NCI-H460 (cell line): ENCODE measurements at places on chromosomes 6 and 20. TPM values are rescaled to one million over a fixed set of nuclear protein-coding genes. Genes with fewer than 3 reads are reported as not detected.

The PACRG gene
- total RNA-seq: 0.15 TPM in 1 of 2 replicates, not detected in the other

- DNase-seq: no peak
Measured at GRCh38 chr20:32019156-32019510, 8.9 kb downstream of the CCM2L start.

DNA sequence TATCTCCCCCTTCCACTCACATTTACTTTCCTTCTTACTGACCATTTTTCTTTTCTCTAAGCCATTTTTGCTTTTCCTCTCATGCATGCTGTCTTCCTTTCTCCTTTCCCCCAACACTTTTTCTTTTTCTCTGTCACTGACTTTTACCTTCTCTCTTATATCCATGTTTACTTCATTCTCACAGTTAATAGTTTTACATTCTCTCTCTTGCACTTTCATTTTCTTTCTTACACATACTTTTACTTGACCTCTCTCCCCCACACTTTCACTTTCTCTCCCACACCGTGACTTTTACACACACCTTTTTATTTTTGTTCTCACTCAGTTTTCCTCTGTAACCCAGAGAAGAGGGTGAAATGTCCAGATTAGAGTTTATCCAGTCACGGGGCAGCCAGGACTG, 636.3 kb downstream of the PTPRT start:
- no peak for DNase-seq

DNA sequence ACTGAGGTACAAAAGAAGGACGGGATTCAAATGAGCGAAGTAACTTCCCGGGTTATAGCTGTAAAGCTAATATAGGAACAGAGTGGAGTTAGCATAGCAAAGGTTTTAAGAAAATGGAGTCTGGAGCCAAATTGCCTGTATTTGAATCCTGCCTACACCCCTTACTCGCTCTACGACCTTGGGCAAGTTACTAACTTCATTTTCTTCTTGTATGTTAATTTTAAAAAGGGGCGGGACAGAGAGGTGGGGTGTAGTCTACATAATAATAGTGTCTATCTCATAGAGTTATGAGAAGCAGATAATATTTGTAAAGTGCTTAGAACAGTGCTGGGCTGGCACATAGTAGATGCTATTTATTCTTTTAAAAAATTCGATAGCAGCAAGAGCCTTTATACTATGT, 705 bp downstream of the ZSCAN23 start:
- no peak for DNase-seq

- DNase-seq: no peak
Measured at GRCh38 chr20:38723848-38724625, at the start of gene SLC32A1. Gene SLC32A1 (plus strand): TSS chr20:38724486. CDS start chr20:38724725, 239 bp downstream.

DNA sequence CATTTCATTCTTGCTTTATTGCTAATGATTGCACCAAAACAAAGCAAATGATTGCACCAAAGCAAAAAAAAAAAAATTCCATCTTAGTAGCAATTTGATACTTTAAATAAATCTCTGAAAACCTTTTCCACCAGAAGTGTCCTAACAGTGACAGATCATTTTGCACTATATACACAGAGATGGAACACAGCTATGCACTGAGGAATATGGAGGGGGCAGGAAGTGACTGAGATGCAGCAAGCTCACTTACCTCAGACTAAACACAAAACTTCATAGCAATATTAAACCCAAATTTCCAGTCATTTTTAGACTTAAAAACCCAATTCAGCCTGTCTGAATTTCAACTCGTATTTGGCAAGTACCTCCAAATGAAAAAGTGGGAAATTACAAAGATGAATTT, 41.2 kb downstream of the HIVEP2 start:
- no peak for DNase-seq

DNA sequence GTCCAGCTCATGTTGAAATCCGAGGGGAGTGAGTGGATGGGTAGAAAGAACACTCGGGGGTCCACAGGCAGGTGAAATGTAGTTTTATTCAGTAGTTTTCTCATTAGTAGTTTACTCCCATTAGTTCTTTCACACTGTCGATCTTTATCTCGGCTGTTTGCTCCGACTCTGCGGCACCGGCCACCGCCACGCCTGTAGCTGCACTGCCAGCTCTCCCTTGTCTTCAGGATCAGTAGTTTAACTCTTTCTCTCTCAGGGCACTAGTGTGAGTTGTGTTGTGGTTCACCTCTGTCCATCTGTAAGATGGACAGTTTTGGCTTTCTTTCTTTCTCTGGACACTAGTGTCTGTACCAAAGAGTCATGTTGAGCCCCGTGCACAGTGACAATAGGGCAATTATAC, 195.7 kb downstream of the LMBRD1 start:
- DNase-seq: no peak

DNA sequence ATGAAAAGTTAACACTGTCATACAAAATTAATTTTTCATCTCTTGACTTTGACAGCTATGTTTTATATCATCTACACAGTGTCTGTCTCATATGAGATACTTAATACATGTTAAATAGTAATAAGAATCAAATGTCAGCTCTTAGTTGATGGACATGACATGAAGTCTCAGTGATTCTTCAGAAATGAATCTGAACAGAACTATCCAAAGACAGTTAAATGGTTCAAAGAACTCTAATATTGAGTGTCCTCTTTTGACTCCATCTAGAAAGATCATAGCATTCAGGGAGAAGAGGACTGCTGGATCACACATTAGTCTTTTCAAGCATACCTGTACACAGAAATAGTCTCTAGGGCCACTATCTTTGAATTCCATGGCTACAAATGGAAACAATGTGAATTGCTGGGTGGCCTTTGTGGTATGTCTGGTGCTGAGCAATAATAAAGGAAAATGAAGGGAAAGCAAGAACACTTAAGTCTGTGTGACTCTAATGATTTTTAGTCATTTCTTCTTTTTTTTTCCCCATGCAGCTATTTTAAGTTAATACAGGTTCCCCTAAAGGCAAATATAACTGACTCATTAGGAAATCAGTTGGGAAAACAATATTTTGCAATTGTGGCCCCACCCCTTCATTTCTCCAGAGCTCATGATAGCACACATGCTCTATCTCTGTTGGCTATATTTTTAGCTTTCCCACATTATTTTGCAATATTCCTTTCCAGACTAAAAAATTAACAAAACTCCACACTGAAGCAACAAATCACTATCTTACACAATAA, 367.5 kb downstream of the GRIK2 start:
- DNase-seq: no peak
